AG04450 (cell line): ENCODE measurements at places on chromosomes 4 and X.

DNA sequence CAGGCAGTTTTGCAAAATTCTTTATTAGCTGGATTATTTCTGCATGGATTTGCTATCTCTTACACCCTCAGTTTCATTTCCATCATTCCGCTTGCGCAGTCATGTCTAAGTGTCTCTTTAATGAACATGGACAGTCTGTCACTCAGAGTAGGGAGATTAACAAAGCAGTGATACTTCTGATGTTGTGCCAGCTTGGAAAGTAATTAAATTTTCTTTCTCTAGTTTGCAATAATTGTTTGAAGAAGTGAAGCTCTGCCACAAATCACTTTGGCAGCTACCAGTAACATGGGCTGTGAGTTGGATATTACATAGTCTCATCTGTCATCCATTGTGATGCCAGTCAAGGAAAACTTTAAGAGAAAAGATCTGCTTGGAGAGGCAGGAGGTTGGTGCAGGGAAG is 324.8 kb upstream of the NWD2 start:
- DNase-seq, result no peak

DNA sequence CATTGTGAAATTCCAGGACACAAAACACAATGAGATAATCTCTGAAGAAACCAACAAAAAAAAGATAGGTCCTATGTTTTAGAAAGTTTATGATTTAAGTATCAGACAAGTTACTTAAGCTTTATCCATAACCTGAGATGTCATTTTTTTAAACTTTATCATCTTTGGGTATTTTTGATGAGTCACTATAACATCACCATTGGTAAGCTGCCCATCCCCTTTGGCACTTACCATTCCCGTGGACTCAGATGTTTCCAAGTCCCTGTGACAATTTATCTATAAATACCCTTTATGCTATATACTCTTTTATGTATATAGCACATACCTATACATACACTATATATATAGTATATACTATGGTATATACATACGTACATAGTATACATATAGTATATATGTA is 198.9 kb upstream of the GEMIN8 start:
- DNase-seq, result no peak

DNA sequence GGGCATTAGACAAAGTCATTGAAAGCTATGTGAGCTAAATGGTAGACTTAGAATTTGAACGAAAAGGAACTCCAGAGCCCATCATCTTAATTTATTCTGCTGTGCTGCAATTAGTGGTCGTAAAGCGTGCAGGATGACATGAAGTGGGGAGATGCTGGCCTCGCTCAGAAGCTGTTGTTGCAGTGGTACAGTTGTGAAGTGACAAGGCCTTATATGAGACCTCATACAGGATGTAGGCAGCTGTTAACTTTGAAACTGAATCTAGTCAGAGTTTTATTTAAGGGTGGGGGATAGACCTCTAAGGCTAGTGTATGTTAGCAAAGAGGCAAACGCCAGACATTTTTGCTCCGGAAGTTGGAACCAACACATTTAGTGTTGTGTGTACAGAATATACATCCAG is 13.4 kb downstream of the KLF3 start:
- no peak for DNase-seq

DNA sequence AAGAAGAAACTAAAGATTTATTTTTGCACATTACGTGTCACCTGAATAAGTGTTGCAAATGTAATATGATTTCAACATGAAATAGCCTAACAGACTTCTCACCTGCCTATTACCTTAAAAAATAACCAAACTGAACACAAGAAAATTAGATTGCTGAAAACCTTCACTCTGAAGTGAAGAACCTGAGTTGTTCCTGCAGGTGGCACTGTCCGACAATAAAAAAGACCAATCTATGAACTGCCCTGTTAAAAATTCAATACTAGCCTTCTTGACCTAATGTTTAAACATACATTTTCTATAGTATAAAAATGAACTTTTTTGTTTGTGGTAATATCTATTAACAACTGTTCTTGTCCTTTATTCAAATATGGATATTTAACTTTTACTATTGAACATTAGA is 69.2 kb upstream of the PNPLA4 start:
- DNase-seq, result no peak

DNA sequence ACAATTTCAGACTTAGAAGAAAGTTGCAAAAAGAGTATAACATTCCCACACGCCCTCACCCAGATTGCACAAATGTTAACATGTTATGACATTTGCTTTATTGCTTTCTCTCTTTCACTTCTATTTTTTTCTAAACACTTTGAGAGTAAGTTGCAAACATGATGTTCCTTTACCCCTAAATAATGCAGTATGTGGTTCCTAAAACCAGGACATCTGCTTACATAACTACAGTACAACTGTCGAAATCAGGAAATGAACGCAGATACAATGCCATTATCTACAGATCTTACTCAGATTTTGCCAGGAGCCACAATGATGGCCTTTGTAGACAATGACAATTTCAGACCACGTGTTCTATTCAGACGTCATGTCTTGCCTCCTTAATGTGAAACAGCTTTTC is 22.4 kb downstream of the SH3TC1 start:
- DNase-seq, result no peak

DNA sequence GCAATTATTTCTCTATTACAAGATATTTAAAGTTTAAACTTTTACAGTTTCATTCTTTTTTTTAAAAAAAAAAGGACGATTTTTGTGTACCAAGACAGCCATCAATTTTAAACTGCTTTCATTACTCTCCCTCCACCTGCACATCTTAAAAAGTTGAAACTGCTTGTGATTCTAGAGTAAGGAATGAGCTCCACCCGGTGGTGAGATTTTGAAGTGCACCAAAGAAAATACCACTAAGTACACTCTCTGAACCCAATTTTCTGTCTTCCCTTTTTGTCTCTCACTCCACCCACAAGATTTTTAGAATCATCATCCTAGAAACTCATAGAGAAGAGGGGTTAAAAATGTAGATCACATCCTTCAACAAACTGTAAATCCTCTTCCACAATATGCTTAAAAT is 91.3 kb upstream of the WDR44 start:
- no peak for DNase-seq

DNA sequence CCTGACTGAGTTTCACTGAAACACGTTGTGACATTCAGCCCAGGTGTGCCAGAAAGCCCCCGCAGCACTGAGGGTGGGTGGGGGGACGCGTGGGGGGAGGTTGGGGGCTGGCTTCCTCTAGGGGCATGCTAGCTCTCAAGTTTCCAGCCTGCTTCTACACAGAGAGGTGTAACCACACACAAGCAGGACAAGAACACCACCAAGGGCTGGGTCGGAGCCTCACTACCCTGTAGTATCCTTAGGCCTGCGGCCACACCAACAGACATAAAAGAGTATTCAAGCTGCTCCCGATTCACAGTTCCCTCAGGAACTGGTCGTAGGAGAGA is 1.8 kb downstream of the USP46 start:
- no peak for DNase-seq

- no peak for DNase-seq
Measured at GRCh38 chr4:53010318-53010717, 148.2 kb downstream of the RASL11B start.

GRCh38 chr4:128553686-128554515 is 255.6 kb upstream of the JADE1 start:
- DNase-seq, result no peak

DNA sequence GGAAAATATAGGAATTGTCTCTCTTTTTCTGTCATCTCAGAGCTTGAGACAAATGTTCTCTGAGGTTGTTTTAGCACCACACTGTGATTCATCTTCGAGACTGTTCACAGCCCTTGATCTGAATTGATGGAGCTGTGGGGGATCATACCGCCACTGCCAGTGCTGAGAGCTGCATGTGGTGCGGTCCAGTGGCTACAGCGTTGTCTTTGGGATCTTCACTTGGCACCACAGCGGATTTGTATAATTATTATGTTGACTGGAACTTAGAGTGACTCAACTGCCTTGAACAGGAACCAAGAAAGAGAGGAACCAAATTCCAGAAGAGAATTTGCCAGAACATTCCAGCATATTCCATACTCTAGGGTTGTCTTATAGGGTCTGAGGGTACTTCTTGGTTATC is 29.1 kb downstream of the TBL1X start:
- DNase-seq, result no peak

- DNase-seq, result peak; percentile 36
Measured at GRCh38 chrX:16160729-16161128, 6.6 kb upstream of the MAGEB17 start.

DNA sequence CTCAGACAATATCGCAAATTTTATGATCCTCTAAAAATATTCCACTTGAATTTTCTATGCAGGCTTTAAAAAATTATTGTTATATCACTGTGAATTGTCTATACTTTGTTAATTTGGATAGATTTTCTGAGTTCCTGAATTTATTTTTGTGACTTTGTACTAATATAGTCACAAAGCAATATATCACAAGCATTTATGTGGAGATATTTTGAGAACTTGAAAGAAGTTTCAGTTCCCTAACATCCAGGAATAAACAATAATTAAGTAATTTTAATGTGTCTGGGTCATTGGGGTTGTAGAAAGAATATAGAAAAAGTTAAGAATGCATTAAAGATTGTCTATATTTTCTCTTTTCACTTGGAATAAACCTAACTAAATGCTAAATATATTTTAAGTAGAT is 32.0 kb downstream of the CXCL8 start:
- no peak for DNase-seq

DNA sequence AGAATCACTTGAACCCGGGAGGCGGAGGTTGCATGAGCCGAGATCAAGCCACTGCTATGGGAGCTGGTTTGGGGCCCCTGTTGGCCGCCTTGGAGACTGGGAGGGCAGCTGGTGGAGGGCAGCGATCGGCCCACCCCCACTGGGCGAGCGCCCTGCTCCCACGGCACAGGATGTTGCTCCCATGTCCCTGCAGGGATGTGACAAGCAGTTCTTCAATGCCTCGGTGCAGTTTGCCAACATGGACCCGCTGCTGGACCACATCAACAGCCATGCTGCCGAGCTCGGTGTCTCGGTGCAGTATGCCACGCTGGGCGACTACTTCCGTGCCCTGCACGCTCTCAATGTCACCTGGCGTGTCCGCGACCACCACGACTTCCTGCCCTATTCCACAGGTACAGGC is 19.4 kb downstream of the MAN2B2 start:
- no peak for DNase-seq

- DNase-seq, result peak; percentile 44
Measured at GRCh38 chr4:168076989-168077725, 15.2 kb upstream of the ANXA10 start.

DNA sequence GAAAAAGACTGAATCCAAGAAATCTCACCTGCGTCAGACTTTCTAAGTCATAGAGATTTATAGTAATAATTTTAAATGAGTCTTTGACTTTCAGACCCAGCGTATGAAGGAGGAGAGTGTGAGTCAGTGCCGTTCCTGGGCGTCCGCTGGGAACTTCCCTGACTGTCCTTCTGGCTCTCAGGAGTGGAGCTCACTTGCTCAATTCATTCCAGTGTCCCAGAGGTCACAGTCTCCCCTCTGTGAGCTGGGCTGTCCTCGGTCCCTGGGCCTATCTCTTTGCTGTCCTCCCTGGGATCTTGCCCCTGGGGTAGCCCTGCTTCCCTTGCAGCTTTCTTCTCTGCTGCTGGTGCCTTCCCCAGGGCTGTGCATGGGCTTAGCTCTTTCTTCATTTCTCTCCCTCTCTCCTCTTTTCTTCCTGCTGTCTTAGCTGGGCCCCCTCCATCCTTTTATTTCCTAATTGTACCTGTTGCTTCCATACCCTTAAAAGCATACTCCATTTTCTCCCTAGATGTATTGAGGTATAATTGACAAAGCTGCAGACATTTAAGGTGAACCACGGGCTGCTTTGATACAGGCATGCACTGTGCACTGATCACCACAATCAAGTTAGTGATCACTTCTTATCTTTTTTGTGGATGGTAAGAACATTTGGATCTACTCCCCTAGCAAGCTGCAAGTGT is 11.6 kb downstream of the SORBS2 start:
- DNase-seq, result no peak

- no peak for DNase-seq
Measured at GRCh38 chr4:26237916-26238315, 82.9 kb upstream of the RBPJ start.

- no peak for DNase-seq
Measured at GRCh38 chrX:9781941-9782340, 4.3 kb upstream of the SHROOM2 start.

GRCh38 chrX:39117101-39117500 is 315.8 kb downstream of the MID1IP1 start:
- no peak for DNase-seq

DNA sequence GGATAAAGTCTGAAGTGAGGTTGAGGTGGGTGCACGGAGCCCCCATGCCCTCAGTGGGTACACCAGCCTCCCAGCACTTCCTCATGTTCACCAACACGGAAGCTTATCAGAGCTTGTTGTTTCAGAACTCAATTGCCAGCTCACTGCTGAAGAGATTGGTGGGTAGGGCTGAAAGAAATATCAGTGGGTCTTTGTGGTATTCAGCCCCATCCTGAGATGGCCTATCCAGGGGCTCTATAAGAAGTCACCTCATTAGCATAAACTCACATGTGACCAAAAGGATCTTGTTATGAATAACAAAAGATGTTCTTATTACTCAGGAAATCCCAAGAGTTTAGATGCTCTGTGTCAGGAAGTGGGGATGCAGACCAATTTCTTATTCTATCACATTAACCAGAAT is 177.3 kb downstream of the ARHGAP10 start:
- DNase-seq, result no peak

GRCh38 chr4:148901075-148901705 is 459.0 kb upstream of the NR3C2 start:
- no peak for DNase-seq

- no peak for DNase-seq
Measured at GRCh38 chrX:2766906-2767305, 15.1 kb downstream of the XG start.

GRCh38 chrX:14865201-14865600 is 7.7 kb downstream of the FANCB start:
- no peak for DNase-seq

DNA sequence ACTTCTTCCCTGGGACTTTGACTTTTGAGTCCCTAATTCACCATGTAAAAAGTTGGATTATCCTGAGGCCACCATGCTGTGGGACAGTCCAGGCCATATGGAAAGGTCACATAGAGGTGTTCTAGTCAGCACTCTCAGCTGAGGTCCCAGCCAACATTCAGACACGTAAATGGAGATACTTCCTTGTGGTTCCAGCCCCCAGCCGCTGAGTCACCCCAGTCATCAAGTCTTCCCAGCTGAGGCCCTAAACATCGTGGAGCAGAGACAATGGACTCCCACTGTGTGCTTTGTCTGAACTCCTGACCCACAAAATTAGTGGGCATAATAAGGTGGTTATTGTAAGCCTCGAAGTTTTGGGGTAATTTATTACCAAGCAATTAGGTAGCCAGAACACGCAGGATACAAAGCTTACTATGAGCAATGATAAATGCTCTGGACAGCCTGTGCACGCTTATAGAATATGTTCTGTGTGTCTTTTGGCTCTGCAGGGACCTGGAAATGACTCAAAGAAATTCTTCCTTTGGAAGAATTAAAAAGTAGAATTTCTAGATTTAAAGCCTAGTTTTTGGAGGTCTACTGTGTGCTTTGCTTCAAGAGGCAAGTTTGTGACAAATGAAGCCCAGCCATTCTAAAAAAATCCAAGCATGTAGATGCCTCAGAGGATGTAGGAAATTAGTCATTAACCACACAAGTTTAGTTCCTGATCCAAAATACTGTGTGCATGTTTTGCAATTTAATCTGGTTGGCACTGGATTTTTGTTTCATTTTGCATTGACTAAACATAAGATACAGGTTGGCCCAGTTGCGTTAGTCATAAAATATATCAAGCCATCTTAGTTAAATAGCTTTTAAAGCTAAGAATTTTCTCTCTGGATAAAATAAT is 33.2 kb upstream of the SLC9A7 start:
- no peak for DNase-seq
